ENCODE measurements at places on chromosomes 3 and 15. TPM values are rescaled to one million over a fixed set of nuclear protein-coding genes. Genes with fewer than 3 reads are reported as not detected.

DNA sequence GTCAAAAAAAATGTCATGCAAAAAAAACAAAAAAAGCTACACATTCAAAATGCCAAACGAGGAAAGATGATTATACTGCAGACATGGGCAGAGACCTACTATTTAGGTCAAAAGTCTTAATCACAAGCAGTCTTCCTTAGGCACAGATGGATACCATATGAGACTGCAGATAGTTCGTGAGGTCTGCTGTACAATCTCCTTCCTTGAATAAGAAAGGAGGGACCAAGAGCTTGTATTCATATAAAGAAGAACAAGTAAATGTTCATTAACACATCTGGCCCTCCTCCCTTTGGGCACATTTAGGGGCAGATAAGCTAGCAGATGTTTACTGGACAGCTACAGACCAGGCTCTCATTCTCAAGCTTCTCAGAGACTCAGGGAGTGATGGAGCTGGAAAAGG is 45.3 kb downstream of the ANXA2 start:
- no peak for DNase-seq

DNA sequence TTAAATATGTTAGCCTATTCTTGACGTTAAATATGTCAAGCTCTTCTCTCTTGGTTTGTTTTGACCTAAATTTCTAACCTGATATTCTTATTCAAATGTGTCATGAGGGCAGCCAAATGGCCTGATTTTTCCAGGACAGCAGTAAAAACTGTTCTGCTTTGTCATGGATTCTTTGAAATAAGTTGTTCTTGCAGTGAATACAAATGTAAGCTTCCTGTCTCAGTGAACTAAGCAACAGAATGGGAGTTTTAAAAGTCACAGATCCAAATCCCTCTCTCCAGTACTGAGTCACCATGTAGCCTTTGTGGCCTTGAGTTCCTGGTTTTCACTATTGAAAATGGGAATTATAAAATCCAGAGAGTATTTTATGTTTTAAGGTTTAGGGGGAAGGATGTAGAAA is 301.8 kb downstream of the NLGN1 start:
- no peak for DNase-seq

DNA sequence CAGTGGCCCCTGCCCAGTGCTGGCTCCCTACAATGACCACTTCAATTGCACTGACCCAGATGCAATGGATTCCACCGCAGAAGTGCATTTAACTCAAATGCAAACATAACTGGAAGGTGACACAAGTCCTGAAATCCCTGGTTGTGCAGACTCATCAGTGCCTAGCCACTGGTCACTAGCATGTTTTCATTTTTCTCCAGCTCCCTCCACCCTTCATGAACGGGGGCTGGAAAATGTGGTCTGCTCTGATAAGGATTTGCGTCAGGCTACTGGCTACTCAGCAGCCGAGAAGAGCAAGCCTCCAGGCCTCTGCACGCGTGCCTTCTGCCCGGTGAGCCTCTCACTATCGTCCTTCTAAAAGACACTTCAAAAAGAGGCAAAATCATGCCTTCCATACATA is 27.4 kb upstream of the FURIN start:
- no peak for DNase-seq

The PROS1 gene
- total RNA-seq, result 0.25 TPM

Data from PC-9 (cell line).